ENCODE measurements at places on chromosomes 7 and 10. TPM values are rescaled to one million over a fixed set of nuclear protein-coding genes. Genes with fewer than 3 reads are reported as not detected.

DNA sequence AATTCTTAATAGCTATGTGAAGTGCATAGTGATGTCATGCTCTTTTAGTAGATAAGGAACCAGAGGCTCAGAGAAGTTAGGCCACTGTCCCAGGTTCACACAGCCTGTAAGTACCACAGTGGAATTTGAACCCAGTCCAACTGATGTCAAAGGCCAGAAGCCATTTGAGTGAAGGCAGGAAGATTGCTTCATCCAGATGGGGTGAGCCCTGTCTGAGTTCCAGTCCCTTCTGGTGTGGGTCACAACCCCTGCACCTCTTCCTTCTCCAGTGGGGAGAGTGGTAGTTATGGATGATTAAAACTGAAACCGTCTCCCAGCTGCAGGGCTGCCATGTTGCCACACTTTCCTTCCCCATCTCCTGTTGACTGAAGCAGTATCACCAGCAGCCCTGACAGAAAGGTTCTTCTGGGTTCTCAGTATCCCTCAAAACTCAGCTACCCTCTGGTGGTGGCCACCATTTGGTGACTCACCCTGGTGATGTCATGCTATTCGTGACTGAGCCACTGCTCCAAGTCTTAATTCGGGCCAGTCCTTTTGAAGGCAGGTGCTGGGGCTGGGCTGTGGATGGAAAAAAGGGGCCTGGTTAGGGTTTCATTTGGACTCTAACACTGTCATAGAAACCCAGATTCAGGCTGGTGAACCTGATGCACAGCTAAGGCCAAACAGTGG, 1.5 kb upstream of the C10orf95 start:
- peak; percentile 67 for DNase-seq

DNA sequence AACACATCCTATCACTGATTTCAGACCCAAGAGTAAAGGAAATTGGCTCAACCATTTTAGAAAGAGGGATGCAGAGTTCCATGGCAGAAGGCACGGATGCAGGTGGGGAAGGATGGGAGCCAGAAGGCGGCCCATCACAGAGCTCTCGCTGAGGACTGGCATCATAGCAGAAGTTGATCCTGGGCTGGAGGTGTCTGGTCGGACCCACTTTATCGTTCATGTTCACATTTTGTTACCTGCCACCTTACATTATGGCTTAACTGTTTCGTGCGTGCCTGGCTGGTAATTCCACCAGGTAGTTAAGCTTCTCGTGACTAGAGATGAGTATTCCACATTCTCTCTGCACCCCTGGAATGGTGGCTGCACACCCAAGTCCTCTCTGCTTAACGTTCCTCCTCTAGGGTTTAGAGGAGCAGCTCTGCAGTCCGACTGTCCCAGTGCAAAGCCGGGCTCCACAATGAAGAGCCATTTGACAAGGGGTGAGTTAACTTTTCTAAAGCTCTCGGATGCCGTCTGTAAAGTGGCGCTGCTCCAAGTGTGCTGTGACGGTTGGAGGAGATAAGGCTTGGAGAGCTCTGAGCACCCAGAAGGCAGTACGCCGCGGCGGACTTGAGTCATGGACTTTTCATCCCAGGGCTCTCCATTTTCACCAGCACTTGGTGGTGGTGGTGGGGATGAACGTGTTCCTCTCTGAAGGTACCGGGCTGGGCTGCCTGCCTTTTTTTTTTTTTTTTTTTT, 157.1 kb upstream of the SHH start:
- no peak for DNase-seq

EPDR1 gene
- total RNA-seq = 23.6 TPM

DNA sequence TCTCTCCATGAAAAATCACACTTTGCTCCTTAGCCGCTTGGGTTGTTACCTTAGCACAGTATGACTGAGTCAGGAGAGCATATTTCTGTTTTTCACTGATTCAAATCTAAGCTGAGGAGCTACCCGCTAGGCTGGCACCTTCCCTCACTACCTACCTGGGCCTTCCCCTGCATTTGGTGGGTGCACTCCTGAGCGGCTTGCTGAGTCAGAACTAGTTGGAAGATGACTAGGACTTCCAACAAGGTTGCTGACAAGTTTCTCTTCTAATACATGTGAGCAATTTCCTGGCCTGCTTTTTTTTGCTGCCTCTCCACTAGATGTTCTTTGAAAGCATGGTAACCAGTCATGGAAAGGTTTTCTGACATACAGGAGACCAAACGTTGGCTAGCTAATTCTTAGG, 43.8 kb upstream of the SEC61G start:
- peak; percentile 23 for DNase-seq

DNA sequence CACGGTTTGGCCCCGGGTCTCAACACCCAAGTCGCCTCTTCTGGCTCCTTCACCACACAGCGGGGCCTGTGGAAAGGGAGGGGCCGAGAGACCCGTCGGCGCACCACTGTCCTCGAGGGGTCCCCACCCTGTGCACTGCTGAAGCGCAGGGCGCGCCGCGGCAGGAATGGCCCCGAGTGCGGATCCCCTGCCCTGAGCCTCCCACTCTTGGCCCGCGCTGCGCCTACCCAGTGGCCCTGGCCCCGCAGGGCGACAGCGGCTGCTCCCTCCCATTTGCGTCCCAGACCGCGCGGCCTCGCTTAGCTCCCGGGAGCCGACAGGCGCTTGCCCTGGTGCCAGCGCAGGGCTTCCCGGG, 2.1 kb upstream of the SFMBT2 start:
- DNase-seq = no peak

GRCh38 chr7:69898189-69898588, 299.9 kb downstream of the AUTS2 start:
- DNase-seq = no peak

DNA sequence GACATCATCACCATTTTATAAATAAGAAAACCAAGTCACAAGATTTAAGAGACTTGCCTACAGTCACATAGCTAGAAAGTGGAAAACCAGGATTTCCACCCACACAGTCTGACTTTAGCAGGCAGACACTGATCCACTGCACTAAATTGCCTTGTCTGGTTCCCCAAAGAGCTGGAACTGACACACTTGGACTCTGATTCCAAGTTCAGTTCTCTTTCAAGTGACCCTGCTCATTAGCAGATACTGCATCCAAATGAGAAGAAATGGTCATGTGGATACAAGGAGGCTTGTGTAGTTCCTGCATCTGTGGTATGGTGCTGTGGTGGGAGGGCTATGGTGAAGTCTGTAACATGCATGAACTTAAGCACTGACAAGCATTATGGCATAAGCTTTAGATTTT, 180.1 kb upstream of the MKLN1 start:
- DNase-seq = no peak

ZCCHC24 gene
- 26.2 TPM for total RNA-seq

- DNase-seq = peak; percentile 46
These were observed 499.0 kb upstream of the KLF6 start for GRCh38 chr10:4283846-4284610.

- DNase-seq = no peak
These were observed 32.8 kb downstream of the MRPS33 start for GRCh38 chr7:140981951-140982350.

SHTN1 gene
- 25.3 TPM for total RNA-seq

DNA sequence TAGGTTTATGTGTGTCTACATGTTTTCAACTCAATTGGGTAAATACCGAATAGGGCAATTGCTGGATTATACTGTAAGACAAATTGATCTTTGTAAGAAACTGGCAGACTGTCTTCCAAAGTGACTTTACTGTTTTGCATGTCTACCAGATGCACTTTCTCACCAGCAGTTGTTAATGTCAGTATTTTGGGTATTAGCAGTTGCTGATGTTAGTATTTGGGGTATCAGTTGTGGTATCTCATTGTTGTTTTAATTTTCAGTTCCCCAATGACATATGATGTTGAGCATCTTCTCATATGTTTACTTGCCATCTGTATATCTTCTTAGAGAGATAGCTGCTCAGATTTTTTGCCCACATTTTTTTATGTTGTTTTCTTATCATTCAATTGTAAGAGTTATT, 10.6 kb downstream of the PDE6C start:
- DNase-seq = no peak

TMEM225B gene
- total RNA-seq = 0.43 TPM

DNA sequence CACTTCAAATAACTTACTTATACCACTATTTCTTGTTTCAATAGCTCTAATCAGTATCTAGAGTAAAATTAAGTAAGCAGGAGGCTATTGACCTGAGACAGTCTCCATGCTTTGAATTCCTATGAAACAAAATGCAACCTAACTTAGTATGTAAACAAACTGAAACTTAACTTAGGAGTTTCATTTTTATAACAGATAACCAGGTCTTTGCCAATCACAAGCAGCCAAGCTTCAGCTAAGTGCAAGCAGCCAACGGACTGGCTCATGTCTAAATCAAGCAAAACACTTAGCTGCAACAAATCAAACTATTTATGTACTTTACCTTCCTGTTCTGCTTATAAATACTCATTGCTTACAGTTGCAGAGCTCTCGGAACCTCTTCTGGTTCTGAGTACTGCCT, 4.4 kb upstream of the GSTK1 start:
- DNase-seq = no peak

- DNase-seq = no peak
These were observed 5.5 kb downstream of the GSTO1 start for GRCh38 chr10:104259999-104260774.

GRCh38 chr7:20581956-20582355, 33.5 kb upstream of the ABCB5 start:
- DNase-seq = no peak

DNA sequence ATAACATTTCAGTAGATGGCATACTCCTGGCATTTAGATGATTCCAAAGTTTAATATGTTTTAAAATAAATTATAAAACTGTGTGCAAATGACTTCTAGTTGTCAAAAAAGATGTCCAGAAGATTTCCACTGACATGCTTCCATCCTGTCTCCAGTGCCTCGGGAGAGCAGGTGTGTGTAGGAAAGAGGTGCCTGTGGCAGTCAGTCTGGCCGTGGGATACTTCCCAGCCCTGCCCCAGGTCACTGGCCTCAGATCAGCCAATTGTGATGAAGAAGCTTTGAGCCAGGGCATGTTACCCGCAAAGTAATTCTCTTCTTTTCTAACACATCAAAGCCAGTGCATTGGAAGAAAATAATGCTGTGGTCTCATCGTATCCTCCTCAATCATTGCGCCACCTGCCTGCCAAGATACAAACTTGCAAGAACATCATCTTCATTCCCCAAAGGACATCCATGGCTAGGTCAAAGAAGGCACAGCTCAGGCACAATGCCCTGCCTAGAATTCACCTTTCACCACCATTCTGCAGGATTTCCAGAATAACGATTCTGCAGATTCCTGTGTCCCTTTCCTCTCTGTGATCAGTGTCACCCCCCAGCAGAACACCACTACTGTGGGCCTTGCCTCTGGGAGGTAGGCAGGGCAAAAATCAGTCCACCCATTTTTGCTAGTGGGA, 6.3 kb upstream of the KCNMA1 start:
- DNase-seq = peak; percentile 37

- DNase-seq = no peak
These were observed 41.2 kb upstream of the C1QL3 start for GRCh38 chr10:16562891-16563290.

- no peak for DNase-seq
These were observed 6.9 kb upstream of the ZNF33A start for GRCh38 chr10:38003588-38003987.

CPN1 gene
- not detected for total RNA-seq

DNA sequence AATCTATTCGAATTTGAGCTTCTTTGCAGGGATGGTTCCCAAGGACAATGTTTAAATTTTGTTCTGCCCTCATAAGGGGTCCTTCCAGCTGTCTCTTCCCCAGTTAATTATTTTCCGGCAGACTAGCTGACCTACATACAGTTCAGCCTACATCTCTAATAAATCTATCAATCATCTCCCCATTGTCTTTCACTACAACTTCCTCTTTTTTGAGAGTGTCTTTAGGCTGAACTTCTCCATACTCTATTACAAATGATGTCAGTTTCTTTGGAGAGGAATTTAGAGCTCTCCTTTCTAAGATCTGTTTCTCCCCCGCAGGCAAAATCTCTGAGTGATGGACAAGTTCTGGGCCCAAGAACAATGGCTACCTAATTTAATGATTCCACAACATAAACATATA, 122.2 kb downstream of the PCLO start:
- no peak for DNase-seq

CALHM3 gene
- total RNA-seq = not detected

DNA sequence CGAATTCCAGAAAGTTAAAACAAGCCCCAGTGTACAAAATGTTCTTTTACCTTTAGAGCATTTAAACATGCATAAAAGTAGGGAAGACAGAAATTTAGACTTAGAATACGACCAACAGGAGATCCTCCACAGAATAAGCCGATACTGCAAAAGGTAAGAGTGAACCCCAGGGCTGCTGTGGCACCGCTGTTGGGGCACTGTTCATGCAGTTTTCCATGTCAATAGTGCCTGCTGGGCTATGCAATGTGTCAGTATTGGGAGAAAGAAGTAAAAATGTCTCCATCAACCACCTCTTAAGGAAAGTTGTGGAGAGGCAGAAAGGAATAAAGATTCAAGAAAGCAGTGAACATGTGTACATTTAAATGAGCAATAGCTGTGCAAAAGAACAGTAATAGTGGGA, 326.5 kb upstream of the SEMA3C start:
- DNase-seq = no peak

LAMB1 gene
- total RNA-seq = 403 TPM

GRCh38 chr10:88954458-88955083, 2.0 kb upstream of the ACTA2 start:
- no peak for DNase-seq

- no peak for DNase-seq
These were observed 48.4 kb upstream of the PLXDC2 start for GRCh38 chr10:19767876-19768275.

DNA sequence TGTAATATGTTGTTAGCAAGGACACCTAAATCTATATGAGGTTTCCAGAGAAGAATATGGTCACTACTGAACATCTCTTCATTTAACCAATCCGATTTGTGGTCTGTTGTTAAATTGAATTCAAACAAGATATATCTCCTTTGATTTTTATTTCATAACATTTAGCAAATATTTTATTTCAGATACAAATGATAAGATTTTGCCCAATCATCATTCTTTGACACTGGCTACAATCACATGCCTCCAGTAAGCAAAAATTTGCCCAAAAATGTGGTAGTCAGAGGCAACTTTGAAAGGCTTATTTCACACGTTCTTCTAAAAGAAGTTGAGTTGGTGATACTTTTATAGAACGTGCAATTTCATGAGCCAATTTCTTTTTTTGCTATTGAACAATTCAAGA, 44.7 kb upstream of the AGMO start:
- no peak for DNase-seq

DNA sequence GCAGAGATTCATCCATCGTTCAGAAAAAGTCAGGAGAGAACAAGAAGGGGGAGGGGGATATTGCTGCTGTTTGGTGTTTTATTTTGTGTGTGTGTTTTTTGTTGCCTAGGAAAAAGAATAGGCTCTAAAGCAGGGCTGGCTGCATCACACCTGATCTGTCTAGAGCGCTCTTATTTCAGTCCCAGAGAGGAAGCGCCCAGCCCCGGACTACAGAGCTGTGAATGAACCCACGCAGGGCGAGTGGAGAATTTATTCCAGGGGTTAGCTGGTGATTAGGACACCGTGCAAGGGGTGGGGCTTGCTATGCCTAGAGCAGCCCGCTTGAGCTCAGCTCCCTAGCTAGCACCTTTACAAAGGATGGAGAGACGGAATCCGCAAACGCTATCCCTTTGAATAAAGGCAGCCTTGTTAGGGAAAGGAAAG, 621 bp upstream of the FAM13C start:
- peak; percentile 47 for DNase-seq

MSMB gene
- not detected for total RNA-seq
